ENCODE measurements at places on chromosomes 3 and 15.

DNA sequence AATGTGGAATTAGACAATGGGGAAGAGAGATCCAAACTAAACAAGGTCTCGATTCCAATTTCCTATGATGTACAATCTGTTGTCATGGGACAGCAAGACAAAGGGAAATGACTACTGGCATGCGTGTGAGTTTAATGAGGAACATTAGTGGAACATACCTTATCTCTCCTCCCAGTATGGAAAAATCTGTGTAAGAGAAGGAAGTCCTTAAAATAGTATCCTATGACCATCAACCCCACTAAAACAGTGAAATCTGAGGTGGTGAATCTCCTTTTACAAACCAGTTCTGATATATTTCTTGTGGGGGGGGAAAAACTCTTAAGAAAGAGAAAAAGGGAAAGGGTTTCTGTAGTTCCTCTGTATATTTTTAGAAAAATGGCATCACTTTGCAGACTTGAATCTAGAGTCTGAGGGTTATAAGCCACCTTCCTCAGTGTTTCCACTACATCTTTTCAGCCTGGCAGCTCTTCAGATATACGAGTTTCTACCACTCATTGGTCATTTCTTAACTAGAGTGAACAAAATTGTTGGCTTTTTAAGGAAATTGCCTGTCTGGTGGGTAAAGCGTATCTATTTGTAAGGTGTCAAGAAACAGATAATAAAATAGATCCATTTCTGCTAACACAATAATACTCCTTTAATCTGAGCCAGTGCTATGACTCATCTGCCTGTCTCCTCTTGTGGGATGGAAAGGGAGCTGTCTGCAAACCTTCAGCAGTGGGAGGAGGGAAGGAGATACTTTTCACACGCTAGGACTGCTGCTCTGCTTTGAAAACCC, 3.0 kb upstream of the TNFAIP8L3 start:
- DNase-seq = no peak

DNA sequence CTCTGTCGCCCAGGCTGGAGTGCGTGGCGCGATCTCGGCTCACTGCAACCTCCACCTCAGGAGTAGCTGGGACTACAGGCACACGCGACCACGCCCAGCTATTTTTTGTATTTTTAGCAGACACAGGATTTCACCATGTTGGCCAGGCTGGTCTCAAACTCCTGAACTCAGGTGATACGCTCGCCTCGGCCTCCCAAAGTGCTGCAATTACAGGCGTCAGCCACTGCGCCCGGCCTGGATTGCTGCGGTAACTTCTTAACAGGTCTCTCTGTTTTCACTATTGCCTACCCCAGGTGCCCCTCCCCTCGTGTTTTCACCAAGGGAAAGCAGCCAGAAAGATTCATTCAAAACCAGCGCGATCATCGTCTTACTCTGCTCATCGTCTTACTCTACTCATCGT, 10.5 kb downstream of the ADAMTS7 start:
- no peak for DNase-seq

- DNase-seq = no peak
These were observed 81.5 kb upstream of the UBP1 start for GRCh38 chr3:33521736-33522135.

DNA sequence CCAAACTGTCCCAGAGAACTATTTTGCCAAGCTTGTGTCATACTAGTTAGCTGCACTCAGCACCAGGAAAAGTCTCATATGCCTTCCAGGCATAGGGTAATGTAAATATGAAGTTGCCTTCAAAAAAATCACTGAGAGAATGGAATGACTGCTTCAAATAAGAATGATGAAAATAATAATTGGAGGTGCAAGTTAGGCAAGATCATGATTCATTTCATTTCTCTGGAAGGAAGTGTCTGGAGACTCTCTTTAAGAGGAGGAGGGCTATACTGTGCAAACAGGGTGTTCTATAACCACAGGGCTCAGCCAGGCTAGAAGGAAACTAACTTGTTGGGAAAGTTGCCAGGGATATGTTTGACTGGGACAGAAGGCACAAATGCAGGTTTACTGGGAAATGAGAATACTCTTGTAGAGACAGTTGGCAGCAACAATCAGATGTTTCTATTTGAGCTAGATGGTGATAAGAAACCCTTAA, 4.3 kb downstream of the SIDT1 start:
- DNase-seq = no peak

DNA sequence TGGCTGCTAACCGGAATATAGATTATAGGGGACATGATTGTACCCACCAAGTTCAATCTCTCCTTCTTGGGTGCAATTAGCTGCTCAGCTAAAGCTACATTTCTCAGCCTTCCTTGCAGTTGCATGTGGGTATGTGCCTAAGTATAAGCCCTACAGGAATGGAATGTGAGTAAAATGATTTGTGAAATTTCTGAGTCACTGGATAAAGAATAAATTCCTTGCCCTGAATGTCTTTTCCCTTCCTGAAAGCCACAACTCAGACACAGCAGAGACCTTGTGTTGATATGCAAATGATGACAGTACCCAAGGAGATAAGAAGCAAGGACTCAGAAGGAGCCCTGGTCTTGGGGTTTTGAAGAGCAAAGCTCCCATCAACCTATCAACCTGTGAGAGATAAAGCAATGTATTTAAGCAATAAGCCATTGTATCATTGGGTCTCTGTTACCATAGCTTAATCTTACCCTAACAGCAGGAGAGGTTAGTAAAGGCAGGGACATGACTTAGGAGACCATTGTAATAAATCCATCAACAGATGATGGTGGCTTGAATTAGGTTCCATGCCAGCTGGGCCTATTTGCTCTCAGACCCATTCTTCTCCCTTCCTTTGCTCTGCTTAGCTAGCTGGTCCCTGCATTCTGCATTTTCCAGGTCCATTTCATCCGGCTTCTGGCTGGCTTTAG, 25.6 kb upstream of the ZNF280D start:
- no peak for DNase-seq

DNA sequence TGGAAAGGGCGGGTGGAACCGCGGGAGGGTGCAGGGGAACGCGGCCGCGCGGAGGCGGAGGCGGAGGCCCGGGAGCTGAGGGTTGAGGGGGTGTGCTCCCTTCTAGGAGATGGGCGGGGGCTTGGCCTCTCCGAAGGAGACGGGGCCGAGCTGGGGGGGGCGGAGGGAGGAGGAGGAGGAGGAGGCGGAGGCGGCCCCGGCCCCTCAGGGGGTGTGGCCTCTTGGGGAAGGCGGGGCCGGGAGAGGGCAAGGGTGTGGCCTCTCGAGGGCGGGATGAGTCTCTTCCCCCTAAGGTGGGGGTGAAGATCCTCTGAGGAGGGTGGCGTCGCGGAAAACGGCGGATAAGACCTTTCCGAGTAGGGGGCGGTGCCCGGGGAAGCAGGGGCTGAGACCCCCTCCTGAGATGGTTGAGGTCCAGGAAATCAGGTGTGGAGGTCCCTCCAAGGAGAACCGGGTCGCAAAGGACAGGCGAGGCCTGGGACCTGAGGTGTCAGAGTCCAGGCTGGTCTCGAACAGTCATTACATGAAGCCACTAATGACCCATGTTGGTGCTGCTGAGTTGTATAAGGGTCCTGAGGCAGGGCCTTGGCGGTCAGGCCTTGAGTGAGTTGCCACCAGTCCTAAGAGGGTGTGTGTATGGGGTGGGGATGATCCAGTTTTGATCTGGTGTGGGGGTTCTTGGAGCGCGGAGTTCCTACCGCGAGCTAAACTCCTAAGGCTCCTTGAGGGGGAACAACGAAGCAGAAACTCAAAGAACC, 759 bp downstream of the WDR6 start:
- DNase-seq = peak; percentile 80

DNA sequence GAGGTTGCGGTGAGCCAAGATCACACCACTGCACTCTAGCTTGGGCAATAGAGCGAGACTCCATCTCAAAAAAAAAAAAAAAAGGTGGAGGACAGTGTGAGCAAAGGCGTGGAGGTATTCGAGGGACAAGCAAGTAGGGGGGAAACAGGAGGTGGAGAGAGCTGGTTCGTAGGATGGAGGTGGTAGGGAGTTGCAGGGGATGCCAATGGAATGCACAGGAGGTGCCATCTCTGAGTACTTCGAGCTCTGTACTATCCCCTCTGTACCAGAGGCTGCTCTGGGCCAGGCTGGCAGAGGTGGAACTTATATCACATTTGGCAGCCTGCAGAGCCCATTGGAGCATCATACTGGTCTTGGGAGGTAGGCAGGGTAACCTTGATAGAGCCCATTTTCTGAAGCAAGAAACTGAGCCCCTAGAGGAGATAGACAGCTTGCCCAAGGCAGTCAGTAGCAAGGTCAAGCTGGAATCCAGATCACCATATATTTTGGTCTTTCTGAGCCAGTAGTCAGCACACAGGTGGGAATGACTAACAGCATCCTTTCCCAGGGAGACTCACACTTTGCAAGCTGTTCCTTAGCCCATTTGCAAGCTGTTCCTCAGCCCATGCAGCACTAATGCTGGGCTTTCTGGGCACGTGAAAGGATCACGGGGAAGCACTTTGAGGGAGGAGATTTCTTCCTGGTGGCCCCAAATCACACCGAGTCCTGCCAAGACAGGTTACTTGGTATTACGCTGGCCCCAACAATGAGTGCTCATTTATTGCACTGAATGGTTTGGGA, 9.2 kb upstream of the CCDC33 start:
- no peak for DNase-seq

GRCh38 chr15:62393196-62393595, 228.1 kb upstream of the C2CD4B start:
- DNase-seq = no peak

GRCh38 chr15:75666823-75667501, 19.2 kb downstream of the SNX33 start:
- DNase-seq = no peak

DNA sequence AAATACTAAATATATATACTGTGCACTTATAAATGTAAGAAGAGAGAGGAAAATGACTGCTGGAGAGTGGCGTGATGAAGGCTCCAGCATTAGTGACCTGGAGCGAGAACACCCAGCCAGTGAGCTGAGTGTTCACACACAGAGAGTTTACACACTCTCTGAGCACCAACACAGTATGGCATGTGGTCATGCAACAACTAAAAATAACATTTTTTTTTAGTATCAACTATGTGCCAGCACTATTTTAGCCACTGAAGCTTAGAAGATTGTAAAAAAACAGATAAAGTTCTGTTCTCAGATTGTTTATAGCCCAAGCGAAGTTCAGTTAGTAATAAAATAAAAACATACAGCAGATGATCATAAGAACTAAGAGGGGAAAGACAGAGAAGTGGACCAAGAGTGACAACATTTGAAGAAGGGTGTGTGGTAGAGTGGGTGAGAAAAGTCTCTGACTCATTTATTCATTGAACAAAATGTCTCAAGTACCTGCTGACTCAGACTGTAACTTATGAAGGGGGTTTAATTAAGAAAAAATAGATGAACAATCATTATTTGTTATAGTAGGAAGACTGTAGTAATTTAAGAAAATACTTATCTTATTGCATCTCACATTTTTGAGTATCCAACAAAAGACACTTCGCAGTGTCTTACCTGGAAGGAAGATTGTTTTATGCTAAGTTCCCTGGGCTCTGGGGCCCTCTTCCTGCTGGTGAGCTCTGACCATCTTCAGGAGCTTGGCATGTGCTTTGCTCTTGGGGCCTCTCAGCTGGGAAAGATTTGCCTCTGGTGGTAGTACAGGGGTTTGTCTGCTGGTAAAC, 43.8 kb downstream of the GAP43 start:
- DNase-seq = no peak

- DNase-seq = no peak
These were observed 151.3 kb downstream of the MFSD1 start for GRCh38 chr3:158953131-158953530.

- DNase-seq = peak; percentile 23
These were observed 507 bp upstream of the JMJD7 start for GRCh38 chr15:41827290-41827879.

GRCh38 chr3:71304684-71305083, 278.8 kb downstream of the FOXP1 start:
- no peak for DNase-seq

GRCh38 chr3:69232482-69232881, 110.1 kb upstream of the LMOD3 start:
- DNase-seq = no peak

GRCh38 chr3:116034794-116035193, 410.5 kb downstream of the LSAMP start:
- no peak for DNase-seq

GRCh38 chr15:43880406-43881194, 53.8 kb downstream of the WDR76 start:
- no peak for DNase-seq

- no peak for DNase-seq
These were observed 19.7 kb downstream of the ANKRD63 start for GRCh38 chr15:40263024-40263754.

DNA sequence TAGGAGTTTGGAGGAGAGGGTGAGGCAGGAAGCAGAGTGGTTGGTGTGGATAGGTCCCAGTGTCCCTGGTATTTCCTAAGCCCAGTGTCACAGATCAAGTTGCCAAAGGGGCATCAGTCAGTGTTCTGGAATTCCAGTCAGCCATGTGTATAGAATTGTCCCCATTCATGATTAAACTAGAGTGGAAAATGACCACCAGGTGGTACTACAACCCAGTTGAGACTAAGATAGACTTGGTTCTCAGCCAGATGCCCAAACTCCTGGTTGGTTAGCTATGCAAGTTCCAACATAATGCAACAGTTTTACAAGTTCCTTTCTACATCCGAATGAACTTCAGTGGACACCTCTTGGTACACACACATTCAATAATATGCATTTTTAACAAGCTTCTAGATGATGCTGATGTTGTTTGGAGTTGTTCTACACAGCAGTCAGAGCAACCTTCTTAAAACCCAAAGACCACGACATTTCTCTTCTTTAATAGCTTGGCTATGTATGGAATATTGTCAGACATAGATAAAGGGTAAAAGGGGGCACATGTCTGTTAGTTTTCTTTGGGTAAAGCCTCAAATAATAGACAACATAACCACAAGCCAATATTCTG, 8.4 kb upstream of the ATR start:
- DNase-seq = no peak

DNA sequence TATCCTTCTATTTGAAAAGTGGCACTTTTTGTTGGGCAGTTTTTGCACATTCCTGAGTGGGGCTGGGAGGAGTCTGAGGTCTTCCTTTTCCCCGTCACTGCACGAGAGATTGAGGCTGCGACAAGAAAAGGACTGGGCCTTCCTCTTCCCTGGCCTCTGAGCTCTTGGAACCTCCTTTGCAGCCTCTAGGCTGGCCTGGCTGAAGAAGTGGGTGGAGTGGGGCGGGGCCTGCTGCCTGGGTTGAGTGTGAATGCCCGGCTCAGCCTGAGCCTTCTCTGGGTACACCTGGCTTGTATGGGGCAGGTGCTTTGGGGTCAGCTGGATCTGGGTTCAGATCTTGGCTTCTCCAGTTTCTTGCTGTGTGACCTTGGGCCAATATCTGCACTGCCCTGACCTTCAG, 43.1 kb downstream of the PLXNA1 start:
- no peak for DNase-seq
